ENCODE measurements at places on chromosomes 4 and X.

GRCh38 chr4:127143460-127144195, 489.1 kb upstream of the INTU start:
- no peak for DNase-seq

DNA sequence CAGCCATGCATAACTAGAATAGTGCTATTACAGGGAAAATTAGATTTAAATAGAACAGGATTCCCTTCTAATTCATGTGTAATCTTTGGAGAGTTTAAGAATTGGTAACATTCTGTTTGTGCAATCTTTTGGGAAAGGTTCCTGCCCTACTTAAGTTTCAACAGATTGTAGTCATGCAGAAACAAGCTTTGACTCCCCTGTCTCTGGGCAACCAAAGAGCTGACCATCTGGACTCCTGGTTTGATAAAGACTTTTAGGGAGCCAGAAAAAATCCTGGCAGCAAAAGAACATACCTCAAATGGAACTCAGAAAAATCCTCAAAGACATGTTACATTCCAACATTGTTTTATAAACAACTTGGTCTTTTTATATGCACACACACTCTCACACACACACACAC, 191.1 kb upstream of the NEIL3 start:
- DNase-seq: peak; percentile 83

- no peak for DNase-seq
Observed at GRCh38 chrX:34426334-34426733, 230.8 kb downstream of the TMEM47 start.

GRCh38 chr4:69617083-69617694, 22.3 kb downstream of the UGT2A2 start:
- DNase-seq: peak; percentile 27

GRCh38 chrX:96707804-96708203, 23.2 kb downstream of the DIAPH2 start:
- no peak for DNase-seq

DNA sequence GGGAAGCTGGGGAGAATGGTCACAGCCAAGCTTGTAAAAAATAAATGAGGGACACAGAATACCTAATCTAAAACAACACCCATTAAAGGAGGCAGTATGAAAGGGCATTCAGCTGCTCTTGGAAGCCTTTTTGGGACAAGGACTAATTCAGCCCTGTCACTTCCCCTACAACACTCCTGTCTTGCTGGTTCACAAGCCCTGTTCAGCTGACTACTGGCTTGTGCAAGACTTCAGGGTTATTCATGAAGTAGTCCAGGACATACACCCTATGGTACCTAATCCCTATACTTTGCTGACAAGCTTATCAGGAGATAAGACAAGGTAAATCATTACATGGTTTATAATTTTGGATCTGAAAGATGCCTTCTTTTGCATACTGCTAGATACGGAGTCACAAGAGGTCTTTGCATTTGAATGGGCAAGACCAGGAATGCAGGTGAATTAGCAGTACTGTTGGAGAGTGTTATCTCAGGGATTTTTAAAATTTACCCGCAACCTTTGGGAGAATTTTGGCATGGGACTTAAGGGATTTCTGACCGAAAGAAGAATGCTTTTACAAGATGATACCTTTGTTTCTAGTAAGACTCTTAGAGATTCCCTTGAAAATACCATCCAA, 103.2 kb upstream of the LANCL3 start:
- DNase-seq: no peak

GRCh38 chr4:38884254-38884653, 16.6 kb downstream of the FAM114A1 start:
- DNase-seq: no peak

DNA sequence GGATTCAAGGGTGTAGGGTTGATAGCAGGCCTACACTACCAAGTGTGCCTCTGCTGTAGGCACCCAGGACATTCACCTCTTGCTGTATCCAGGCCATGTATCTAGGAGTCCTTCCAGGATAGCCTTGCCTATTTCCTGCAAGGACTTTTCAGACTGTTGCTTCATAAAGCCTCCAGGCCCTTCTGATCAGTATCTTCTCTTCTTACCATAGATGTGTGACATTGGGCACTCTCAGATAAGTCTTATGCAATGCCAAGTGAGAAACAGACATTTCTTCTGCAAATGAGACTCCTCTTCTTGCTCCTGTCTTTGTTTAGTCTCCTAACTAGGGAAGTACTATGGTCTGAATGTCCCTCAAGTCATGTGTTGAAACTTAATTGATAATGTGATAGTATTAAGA, 386.8 kb downstream of the ANKRD50 start:
- no peak for DNase-seq

- no peak for DNase-seq
Observed at GRCh38 chr4:8910100-8910821, 38.6 kb upstream of the HMX1 start.

DNA sequence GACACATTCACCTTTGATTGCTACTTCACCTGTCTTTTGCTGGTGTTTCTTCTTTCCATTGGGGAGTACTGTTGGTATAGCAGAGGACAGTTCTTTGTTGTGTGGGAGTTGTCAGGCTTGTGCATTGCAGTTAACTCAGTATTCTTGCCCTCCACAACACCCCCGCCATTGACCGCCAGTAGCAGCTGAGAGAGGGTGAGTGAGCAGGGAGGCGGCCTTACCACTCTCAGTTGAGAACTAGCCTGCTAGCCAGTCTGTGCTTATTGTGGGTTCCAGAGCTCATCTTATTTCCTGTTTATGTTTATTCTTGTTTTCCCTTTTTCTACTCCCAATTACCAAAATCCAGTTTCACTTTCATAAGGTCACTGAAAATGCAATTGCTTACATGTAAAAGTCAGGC, 52.2 kb downstream of the STIM2 start:
- DNase-seq: peak; percentile 5

GRCh38 chr4:74267998-74268606, 40.2 kb upstream of the EPGN start:
- DNase-seq: peak; percentile 65

DNA sequence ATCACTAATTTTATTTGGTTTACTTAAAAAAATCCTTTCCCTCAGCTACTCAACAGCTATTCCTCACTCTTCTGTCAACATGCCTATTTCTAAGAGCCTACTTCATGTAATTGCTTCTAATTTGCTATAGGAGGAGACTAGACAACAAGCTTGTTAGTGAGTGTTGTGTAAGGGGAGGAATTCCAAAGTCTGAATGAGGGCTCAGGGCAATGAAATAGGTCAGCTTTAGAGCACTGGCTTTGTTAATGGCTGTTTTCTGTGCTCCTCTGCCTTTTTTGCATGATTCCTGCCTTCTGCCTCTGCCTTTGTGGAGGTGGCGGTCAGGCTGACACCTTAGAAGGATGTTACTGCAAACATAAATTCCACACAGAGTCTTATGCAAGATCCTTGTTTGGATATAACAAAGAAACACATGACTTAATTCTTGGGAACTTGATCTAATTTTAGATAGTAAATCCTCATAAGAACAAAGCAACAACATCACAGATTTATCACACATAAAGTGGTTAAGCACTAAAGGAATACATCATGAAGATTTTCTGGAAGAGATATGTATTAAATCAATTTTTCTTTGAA, 15.0 kb upstream of the PAGE1 start:
- DNase-seq: no peak

DNA sequence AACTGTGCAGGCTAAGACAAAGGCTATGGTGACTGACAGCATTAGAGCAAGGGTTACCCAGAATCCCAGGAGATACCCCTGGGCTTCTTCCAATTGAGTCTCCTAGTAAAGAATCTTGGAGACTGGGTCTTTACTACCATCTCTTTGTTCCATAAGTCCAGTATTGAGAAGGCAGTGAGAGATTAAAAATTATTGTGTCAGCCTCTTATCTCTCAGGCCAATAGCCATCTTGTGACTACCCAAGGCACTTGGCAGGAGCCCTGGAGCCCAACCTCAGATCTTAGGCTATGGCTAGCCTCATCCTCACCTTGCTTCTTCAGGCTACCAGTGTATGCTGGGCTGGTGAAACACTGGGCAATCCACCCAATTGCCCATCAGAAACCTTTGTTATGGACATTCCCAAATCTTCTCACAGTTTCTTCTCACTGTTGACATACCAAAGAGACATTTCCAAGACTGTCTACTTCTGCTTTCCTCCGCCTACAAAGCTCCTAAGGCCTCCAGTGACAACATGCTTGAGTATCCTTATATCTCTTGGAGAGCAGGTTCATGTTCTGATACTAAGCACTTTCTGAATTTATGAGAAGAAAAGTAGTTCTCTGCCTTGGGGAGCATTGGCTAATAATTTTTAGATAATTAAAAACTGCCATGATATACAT, 76.3 kb upstream of the STIM2 start:
- no peak for DNase-seq

DNA sequence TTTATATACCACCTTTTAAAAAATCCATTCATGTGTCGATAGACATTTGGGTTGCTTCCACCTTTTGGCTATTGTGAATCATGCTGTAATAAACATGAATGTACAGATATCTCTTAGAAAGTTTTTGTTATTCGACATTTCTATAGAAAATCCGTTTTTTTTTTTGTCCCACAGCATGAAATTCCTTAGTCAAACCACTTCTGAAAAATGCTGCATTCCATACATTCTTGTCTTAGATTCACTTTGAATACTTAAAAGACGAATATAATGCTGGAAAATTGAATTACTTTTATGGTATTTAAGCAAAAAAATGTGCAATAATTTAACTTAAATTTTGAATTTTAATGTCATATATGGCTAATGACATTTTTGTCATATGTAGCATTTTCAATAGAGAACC, 1345.5 kb downstream of the TECRL start:
- DNase-seq: no peak

- no peak for DNase-seq
Observed at GRCh38 chr4:7156328-7156727, 36.0 kb upstream of the SORCS2 start.

GRCh38 chr4:108619372-108620100, 840 bp upstream of the RPL34 start:
- no peak for DNase-seq

- no peak for DNase-seq
Observed at GRCh38 chrX:148672517-148672916, 172.1 kb downstream of the AFF2 start.

DNA sequence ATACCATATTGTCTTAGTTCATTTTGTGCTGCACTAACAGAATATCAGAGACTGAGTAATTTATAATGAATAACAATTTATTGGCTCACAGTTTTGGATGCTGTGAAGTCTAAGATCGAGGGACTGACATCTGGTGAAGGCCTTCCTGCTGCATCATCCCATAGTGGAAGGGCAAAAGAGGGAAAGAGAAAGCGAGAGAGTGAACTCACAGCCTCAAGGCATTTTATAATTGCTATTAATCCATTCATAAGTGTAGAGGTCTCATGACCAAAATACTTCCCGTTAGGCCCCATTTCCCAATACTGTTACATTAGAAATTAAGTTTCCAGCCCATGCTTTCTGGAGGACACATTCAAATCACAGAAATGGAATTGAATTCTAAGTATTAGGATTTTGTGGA, 554.4 kb downstream of the TRAM1L1 start:
- no peak for DNase-seq

DNA sequence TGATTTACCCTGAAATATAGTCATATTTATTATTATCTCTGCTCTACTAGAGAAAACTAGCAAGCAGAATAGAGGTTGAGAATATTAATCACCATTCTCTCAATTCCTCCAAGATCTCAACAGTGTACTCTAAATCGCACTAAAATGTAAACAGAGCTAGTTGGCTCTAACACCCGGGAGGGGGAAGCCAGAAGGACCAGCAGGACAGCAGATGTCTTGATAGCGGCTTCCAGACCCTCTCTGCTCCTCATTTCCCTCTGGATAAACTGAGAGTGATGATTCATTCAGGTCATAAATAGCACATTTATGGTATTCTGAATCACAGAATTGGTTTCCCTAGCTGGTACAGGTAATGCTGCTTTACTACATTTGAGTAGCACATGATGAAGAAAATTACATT, 82.5 kb downstream of the TBC1D9 start:
- peak; percentile 58 for DNase-seq

GRCh38 chrX:46649421-46650260, 76.1 kb downstream of the CHST7 start:
- peak; percentile 78 for DNase-seq

DNA sequence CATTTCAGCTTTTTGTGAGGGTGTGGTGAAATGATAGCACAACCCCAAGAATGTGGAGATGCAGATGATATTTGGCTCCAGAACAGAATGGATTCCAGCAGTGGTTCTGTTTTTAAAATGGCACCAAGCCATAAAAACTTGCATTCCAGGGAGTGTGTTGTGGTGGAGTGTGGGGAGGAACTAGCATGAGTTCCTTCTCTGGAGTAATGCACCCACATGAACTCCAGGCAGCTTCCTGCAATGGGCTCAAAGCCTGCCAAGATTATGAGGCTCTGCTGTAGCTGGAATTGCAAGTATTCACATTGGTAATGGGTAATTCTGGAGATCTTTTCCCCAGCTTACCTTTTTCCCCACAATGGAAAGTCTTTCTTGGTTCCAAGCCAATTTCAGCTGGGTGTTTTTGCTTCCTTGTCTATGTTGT, 161.4 kb downstream of the RAB28 start:
- DNase-seq: no peak

- DNase-seq: peak; percentile 73
Observed at GRCh38 chr4:76306882-76307659, 538 bp downstream of the STBD1 start.

DNA sequence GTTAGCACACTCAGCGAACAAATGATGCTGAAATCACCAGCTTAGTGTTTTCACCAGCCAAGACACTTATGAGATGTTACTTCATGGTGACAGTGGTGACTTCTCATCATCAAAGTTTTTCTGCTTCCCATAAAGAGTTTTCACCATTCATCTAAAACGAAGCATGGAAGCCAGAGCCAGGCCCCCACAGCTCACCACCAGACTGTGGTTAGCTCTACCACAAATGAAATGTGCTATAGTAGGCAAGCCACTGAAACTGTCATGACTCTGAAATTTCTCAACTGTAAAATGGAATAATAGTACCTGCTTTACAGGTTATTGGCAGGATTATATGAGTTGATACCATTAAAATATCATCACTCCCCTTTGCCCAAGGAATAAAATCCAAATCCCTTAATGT, 56.4 kb upstream of the HHIP start:
- no peak for DNase-seq

GRCh38 chrX:125826080-125826479, 340.0 kb downstream of the DCAF12L2 start:
- no peak for DNase-seq

DNA sequence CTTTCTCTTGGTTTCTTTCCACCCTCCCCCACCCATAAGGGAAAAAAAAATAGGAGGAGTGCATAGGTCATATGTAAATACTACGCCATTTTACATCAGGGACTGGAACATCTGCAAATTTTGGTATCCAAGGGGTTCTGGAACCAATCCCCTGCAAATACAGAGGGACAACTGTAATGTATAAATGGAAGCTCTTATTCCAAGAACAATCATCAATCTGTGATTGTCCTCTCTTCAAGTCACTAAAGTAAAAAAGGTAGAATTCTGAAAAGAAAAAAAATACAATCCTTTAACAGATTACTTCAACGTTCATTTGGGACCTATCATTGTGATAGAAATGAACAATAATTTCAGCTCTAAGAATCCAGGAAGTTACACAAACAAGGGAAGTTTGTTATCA, 13.6 kb downstream of the PPA2 start:
- DNase-seq: no peak
